Stimulated activated CD8-positive, alpha-beta memory T cell treated with anti-CD3 and anti-CD28 coated beads, Interleukin-2, amount 100 ng/mL, for 1 hour (primary cell): ENCODE measurements at places on chromosomes 1 and 21.

GRCh38 chr21:38798481-38798882 is 7.2 kb upstream of the ETS2 start:
- no peak for DNase-seq

DNA sequence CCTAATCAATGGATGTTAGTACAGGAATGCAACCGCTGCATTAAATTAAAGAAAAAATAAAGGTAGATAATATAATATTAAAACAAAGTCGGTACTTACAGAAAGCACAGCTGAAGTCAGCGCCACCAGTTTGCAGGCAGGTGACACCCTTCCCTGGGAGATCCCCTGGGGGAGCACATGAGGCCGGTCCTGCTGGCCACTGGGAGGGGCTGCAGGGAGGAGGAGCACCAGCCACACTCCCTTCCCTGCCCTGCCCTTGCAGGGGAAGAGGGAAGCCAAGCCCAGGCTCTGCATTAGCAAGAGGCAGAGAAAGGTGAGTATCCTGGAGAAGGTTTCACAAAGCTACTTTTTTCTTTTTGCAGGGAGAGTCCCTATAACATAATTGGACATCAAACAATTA is 507.0 kb downstream of the AJAP1 start:
- DNase-seq, result no peak

DNA sequence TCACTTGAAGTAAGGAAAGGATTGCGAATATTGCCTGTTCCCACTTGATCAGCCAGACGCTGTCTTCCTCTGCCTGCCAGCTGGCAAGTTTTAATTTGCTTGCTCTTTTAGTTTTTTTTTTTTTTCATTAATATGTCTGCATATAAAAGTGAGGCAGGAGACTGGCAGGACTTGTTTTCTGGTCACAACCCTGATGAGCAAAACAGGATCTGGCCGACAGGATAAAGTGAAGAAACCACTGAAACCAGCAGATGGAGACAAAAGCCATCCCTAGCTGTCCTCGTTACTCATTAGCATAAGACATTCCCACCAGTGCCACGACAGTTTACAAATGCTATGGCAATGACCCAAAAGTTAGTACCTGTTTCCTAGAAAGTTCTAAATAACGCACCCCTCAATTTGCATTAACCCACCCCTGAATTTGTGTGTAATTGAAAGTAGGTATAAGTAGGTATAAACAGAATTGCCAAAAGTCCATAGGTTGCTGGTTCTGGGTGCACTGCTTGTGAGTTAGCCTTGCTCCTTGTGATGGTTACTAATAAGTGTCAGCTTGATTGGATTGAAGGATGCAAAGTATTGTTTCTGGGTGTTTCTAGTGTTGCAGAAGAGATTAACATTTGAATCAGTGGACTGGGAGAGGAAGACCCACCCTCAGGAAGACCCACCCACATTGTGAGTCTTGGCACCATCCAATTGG is 60.8 kb downstream of the ZNF684 start:
- no peak for DNase-seq

DNA sequence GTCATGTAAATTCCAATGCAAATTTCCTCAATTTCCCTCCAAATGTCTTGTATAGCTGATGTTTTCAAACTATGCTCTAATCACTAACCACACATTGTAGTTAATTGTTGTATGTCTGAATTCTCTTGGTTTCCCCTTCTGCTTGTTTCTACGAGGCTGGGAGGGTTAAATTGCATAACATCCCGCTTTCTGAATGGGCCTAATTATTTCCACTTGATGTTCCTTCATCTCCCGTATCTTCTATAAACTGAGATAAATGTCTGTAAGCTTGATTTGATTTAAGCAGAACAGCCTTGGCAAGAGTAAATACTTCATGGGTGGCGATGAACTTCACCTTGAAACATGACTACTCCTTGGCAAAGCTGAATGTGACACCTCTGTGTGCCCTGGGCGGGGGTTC is 72.2 kb downstream of the SERINC2 start:
- no peak for DNase-seq

GRCh38 chr1:1124786-1125642 is 9.1 kb upstream of the C1orf159 start:
- DNase-seq, result no peak

GRCh38 chr1:108856994-108857393 is at the start of gene AKNAD1:
Gene AKNAD1, minus strand, starts transcription at chr1:108857094. Its CDS starts 4,430 bp downstream, at chr1:108852664.
- no peak for DNase-seq

DNA sequence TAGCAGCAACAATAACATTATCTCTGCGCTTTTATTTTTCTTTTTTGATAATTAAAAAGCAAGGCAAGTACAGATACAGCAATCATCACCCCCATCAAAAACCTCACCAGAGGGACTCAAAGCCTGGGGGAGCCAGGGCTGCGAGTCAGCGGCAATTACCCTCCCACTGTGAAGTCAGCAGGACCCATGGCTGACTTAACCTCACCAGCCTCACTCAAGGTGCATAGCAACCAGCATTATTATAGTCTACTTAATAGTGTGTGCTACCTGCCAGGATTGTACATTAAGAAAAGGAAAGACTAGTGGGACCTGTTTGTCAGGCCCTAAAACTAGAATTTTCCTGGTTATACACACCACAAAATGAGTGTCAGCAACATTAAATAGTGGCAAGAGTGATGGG is 28.9 kb upstream of the SERBP1 start:
- no peak for DNase-seq

- no peak for DNase-seq
Observed at GRCh38 chr1:118158924-118159323, 26.1 kb downstream of the SPAG17 start.

DNA sequence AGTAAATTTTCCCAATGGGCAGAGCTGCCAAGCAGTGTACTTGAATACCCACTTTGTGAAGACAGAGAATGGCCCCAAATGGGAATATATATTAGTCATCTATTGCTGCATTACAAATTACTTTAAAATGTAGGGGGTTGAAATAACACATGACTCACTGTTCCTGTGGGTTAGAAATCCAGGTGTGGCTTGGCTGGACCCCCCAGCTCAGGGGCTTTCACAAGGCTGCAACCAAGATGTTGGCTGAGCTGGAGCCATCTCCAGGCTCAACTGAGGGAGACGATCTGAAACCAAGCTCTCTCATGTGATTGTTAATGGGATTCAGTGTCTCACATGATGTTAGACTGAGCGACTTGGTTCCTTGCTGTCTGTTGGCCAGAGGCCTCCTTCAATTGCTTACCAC is 33.4 kb upstream of the ARHGAP29 start:
- no peak for DNase-seq

DNA sequence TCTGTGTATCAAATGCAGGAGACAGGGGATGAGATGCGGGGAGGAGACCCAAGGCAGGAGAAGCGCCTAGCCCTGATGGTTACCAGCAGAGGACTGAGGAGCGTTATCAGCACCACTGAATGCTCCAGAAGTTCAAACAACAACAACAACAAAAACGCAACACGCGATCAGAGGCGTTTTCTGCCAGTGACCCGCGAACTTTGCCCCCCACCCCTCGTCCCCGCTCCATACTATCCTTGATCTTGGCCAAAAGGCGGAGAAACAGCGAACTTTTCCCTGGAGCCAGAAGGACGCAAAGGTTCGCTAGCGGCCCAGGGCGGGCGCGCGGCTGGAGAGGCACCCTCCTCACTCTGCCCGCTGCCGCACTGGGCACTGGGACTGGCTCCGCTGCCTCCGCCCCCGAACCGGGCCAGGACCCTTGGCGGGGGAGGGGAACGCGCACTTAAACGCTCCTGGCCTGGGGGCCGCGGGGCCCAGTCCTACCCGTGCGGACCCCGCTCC is 699 bp downstream of the ECHDC2 start:
- no peak for DNase-seq

- DNase-seq, result no peak
Observed at GRCh38 chr1:76038287-76039004, 36.1 kb upstream of the ST6GALNAC3 start.

GRCh38 chr1:161229896-161230295 is 4.0 kb downstream of the TOMM40L start:
- DNase-seq, result no peak

- no peak for DNase-seq
Observed at GRCh38 chr1:184152974-184153373, 101.4 kb downstream of the TSEN15 start.

- DNase-seq, result no peak
Observed at GRCh38 chr1:234960722-234961455, 167.7 kb downstream of the TOMM20 start.

DNA sequence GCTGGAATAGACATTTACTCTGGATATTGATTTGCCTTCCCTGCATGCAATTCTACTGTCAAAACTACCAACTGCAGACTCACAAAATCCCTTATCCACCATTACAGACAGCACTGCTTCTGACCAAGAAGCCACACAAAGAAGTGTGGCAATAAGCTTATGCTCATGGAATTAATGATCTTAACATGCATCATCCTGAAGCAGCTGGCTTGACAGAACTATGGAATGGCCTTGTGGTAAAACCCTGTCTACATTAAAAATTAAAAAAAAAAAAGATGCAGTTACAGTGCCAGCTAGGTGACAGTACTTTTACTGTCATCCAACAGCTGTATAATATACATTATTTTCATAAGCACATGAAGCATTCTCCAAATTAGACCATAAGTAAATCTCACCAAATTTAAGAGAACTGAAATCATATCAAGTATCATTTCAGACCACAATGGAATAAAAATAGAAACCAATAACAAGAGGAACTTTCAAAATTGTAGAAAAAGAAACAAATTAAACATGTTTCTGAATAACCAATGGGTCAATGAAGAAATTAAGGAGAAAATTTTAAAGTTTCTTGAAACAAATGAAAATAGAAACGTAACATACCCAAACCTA is 70.7 kb downstream of the SCMH1 start:
- no peak for DNase-seq

- no peak for DNase-seq
Observed at GRCh38 chr1:230863449-230863848, 4.9 kb downstream of the C1orf198 start.

GRCh38 chr1:117860896-117861610 is 68.4 kb downstream of the GDAP2 start:
- DNase-seq, result no peak

- no peak for DNase-seq
Observed at GRCh38 chr1:15449567-15449966, 7.0 kb upstream of the CELA2A start.

DNA sequence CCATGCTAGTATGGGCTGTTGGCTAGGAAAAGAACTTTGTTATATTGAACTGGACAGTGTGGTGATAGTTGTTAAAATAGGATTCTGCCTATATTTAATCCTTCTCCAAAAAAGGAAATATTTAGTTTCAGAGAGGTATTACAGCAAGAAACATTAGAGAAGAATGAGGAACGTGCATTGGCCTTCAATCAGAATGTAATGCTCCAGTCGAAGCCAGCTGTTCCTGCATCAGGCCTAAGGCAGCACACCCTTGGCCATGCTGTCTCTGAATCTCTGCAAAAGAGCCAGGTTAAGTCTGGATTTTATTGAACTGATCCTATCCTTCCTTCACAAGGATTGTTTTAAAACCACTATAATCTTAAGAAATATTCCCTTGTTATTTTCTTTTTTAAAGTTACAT is 35.3 kb upstream of the RALGPS2 start:
- no peak for DNase-seq

DNA sequence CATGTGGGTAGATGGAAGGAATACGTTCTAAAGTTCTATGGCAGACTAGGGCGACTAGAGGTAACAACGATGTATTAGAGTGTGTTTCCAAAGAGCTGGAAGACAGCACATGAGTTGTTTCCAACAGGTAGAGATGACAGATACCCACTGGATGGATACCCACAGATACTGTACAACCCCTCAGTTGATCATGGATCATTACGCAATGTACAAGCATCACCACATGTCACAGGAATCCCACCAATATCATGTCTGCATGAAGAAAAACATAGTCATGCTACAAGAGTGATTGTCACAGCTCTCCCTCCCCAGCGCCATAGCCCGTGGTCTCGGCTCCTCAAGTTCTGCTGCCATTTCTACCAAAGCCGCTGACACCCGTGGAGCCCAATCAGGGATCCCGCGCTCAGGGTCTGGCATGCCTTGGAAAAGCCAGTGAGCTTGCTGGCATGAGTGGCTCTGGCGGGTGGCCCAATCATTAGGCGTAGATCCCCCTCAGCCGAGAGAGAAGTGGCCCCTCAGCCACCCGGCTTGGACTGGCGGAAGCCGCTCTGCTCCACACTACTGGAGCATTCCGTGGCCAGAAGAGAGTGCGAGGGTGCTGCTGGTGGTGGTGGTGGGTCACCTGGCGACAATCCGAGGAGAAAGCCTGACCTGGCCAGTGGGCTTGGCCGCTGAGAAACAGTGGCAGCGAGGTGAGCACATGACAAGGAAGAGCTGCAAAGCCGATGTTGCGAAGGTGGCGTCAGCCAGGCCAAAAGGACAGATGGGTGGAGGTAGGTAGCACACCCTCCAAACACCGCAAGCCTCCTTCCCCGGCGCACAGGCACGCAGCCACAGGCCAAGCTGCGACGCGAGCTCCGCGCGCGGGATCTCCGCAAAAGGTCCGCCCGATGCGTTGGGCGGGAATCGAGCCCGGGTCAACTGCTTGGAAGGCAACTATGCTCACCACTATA is 65.7 kb upstream of the FCGR2A start:
- DNase-seq, result no peak

- DNase-seq, result no peak
Observed at GRCh38 chr1:4494558-4494957, 159.9 kb upstream of the AJAP1 start.

- DNase-seq, result no peak
Observed at GRCh38 chr1:116414364-116414763, 41.3 kb downstream of the ATP1A1 start.

- DNase-seq, result no peak
Observed at GRCh38 chr1:227744668-227745067, 9.4 kb downstream of the SNAP47 start.

- no peak for DNase-seq
Observed at GRCh38 chr1:98331718-98332311, 329.7 kb upstream of the SNX7 start.

- no peak for DNase-seq
Observed at GRCh38 chr21:33861125-33861524, 54.5 kb downstream of the ATP5PO start.

GRCh38 chr1:214557952-214558735 is 6.7 kb upstream of the PTPN14 start:
- no peak for DNase-seq

GRCh38 chr1:223233019-223233409 is 90.0 kb upstream of the TLR5 start:
- DNase-seq, result no peak

- DNase-seq, result no peak
Observed at GRCh38 chr1:21700094-21700493, 30.9 kb upstream of the RAP1GAP start.

DNA sequence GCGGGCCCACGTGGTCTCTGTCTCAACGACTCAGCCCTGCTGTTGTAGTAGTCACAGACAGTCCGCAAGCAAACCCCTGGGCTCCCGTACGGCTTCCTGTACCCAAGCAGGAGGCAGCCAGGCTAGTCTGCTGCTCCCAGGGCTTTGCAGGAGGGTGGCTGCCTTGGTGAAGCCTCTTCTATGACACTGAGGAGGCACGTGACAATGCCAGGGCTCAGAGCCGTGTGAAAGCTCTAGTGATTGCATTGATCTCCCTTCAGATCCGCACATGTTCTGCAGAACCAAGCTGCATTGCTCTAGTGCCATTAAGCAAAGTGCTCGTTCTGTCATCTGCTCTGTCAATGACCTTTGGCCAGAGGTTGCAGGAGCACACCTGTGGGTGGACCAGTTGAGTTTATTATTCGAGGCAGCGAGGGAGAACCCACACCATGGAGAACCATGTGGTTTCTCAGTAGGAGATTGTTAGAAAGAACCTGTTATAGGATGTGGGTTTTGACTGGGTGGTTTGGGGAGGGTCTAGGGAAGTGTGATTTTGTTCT is 18.0 kb downstream of the UMODL1 start:
- DNase-seq, result no peak
